ENCODE measurements at places on chromosomes 1 and 21.

DNA sequence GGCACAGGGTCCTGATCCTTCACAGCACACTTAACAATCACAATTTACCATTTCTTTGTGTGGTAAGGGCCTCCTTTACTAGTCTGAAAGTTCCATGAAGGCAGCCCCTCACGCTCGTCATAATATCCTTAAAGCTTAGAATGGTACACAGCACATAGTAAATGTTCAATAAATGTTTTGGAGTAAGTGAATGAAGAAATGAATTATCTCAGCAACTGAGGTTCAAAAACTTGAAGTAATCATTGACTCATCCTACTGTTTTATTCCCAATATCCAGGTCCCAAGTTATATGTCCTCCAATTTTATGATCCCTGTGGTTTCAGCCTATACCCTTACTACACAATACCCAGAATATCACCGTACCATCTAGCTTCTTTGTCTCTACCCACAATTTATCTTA, 2.2 kb upstream of the C1orf162 start:
- DNase-seq = no peak

DNA sequence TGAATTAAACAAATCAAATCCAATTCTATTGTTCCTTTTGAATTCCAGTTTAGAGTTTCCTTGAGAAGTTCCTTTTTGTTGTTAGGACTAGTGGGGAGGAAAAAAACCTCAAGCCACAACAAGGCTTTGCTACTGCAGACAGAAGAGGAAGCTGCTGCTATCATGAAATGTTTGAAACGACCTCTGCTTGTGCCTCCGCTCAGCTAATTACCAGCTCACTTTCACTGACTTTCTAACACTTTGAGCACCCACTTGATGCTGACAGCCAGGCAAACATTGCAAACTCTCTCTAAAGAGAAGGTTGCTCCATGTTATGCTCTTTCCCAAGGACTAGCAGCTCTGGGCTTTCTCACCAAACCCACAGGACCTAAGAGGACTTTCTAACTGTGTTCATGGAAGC, 203.9 kb upstream of the PROX1 start:
- no peak for DNase-seq

GRCh38 chr1:221440658-221441057, 301.2 kb downstream of the DUSP10 start:
- no peak for DNase-seq

- DNase-seq = no peak
Measured at GRCh38 chr21:37916310-37917051, at the start of gene KCNJ6. Gene KCNJ6, minus strand, starts transcription at chr21:37916457. Its CDS starts 75,775 bp downstream, at chr21:37840682.

- no peak for DNase-seq
Measured at GRCh38 chr1:5798151-5798730, 194.0 kb downstream of the NPHP4 start.

DNA sequence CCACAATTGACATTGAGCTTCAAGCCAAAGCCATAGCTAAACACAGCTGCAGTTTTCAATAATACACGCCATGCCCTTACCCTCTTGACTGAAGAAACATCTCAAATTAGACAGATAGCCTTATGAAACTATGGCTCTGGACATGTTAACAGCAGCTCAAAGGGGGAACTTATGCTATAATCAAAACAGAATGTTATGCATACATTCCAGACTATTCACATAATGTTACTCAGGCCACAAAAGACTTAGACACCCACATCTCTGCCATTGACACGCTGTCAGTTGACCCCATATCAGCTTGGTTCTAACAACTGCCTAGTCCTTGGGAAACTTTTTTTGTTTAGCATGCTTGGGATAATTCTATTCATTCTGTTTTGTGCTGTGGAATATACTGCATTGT, 2.3 kb upstream of the NENF start:
- DNase-seq = no peak

GRCh38 chr1:116194568-116194967, 83.4 kb downstream of the MAB21L3 start:
- no peak for DNase-seq

DNA sequence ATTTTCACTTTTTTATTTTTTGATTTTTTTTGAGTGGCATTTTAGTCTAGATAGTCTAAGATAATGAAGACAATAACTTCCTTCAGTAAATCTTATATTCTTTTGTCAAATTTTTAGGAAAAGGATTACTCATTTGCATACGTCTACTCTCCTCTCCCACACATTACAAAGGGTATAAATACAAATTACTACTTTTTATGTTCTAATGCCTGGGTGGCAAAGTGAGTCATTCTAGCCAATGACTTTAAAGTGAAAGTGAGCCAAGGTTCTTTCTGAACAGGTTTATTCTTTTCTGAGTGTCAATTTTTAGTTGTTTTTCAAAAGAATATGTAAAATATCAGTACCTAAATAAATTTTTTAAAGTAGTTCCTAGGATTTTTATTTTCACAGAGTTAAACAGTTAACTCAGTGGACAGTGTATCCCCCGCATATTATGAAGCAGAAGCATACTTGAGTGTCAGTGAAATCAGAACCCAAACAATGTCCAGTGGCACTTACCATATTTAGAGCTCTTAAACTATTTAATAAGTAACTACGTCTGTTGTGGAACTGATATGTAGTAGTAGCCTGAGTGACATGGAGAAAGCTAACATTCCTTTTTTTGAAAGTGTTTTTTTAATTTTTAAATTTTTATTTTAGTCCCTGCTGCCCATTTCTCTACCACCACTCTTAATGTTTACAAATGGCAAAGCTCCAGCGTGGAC, 141.7 kb downstream of the PHTF1 start:
- no peak for DNase-seq

- DNase-seq = peak; percentile 99
Measured at GRCh38 chr1:47313915-47314664, at the start of gene STIL. Gene STIL, minus strand, starts transcription at chr1:47314147. Its CDS starts 3,828 bp downstream, at chr1:47310319.

DNA sequence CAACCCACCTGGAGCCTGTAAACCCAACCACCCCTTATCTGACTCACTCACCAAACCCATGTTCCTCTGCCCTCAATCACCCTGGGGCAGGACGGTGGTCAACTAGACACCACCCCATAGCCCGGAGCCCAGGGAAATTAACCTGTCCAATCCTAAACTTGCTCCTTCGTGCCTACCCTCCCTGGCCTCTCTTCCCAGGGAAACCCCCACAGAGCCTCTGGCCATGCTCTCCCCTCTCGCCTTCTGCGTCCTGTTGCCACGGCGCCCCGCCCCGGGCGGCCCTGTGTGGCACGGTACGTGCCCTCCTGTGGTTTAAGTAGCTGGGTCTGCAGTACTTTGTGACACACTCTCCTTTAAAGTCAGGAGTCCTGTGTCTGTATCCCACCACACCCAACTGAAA, 4.0 kb upstream of the FTCD start:
- DNase-seq = no peak

DNA sequence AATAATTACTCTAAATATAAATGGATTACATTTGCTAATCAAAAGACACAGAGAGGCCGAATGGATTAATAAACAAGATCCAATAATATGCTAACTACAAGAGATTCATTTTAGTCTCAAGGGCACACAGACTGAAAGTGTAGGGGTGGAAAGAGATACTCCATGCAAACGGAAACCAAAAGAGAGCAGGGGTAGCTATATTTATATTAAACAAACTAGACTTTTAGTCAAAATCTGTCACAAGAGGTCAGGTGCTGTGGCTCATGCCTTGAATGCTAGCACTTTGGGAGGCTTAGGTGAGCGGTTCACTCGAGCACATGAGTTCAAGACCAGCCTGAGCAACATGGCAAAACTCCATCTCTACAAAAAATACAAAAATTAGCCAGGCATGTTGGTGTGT, 33.6 kb upstream of the DISP1 start:
- peak; percentile 26 for DNase-seq

DNA sequence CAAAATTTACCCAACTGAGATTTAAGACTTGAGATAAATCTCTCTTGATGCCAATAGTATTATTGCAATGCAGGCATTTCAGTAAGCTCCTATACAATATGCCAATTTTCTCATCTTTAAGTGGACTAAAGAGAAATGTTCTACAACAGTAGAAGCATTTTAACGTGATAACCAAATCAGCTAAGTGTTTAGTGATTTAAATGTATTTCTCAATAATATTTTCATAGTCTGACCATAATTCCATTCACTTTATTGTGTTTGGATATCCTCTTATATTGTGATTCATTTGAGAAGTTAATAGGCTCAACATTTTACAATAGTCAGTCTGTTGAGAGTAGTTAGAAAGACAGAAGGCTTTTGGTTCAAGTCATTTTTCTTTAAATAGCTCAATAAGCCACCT, 44.6 kb upstream of the DR1 start:
- DNase-seq = no peak

GRCh38 chr1:36778740-36779139, 255.6 kb downstream of the GRIK3 start:
- no peak for DNase-seq

- DNase-seq = no peak
Measured at GRCh38 chr1:21042929-21043605, 133.6 kb downstream of the EIF4G3 start.

GRCh38 chr1:160827418-160827817, 31.4 kb downstream of the LY9 start:
- no peak for DNase-seq

GRCh38 chr21:42159560-42160110, 59.3 kb upstream of the ABCG1 start:
- DNase-seq = no peak

DNA sequence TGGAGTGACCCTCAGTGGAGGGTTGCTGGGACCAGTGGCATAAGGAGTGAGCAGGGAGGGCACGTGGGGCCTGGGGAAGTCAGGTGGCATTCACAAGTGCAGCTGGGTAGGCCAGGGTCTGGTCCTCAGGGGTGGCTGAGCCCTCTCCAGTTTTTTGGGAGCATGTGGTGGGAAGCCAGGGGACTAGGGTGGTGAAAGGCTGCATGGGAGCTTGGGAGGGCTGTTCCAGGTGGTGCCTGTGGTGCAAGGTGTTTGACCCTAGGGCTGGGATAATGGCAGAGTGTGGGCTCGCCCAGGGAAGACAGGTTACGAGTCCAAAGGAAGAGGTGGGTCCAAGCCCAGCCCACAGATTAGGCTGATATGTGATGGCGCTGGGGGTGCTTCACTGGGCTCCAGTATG, 30.5 kb downstream of the MAN1C1 start:
- DNase-seq = no peak

DNA sequence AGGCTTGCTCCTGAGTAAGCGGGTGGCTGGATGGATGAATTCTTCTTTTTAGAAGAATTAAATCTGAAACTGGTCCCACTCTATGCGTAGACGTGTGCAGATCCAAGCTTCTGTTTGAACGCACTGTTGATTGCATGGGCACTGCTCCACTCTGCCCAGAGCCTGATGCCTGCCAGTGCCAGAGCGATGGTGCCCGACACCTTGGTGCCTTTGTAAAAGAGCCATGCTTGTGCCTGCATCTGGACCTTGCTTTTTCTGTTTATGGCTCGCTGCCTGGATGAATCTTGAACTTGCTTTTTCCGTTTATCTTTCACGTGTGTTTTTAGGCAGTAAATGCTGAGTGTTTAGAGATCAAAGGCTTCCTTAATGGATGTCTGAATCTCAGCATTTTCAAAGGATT, 15.0 kb upstream of the PWP2 start:
- DNase-seq = no peak

GRCh38 chr1:176705585-176705984, 242.6 kb downstream of the PAPPA2 start:
- DNase-seq = no peak

DNA sequence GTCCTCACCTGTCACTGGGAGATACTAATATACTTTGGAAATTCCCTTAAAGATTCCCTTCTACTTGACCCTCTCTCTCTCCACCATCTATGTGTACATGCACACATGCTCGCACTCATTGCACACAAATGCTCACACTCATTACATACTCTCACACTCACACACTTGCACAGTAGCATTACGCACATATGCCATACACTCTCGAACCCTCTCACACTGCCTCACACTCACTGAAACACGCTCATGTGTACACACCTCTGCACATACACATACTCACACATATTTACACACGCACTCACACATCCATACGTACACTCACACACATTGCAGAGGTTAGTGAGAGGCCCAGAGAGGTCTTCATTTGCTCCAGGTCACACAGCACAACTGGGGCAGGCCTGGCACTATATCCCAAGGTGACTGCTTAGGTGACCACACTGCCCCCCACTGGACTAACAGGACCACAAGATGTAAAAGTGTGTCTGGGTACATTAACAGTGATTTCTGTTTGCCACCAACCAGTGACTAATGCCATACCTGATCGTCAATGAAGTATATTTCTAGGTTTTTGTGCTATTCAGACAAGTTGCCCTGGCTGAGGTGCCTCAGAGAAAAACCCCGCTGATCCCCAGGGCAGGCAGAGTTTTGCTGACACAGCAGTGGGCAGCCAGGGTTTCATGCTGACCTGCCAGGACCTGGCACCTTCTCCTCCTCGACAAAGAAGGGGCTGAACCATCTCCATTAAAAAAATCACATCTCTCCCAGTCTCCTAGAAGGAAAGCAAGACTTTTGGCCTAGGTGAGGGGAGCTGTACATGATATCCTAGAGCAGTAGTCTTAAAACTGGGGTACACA, 28.5 kb upstream of the CAMK1G start:
- DNase-seq = no peak

DNA sequence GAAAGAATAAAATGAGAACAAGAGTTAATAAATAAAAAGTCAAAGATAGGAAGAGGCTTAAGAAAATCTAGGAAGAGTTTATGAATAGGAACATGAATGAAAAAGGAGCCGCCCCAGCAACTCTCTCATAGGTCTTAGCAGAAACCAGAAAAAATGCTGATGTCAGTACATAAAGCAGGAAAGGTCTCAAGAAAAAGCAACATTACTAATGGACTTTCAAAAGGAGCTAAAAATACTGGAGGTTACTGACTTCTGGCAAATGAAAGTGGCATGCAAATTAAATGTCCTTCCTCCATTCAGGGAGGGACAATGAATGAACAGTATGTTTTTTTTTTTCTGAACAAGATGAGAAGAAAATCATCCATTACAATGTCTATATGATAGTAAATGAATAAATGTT, 387.6 kb downstream of the BRINP2 start:
- DNase-seq = no peak

DNA sequence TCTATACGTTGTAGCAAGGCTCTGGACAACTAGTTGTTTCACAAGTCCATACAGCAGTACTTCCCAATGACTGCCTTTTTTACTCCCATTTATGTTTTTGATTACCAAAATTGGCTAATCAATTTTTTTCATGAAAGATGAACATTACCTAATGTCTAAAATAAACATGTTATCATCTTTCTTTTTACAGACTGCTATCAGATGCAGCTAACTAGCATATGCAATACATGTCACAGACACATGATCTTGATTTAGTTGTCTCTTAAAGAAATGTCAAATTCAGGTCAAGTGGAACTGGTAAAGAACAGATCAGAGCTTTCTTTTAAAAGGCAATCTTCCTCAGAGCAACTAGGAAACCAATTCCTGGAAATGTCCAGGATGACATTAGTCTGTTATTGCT, 630 bp upstream of the DBT start:
- no peak for DNase-seq

Measured in GM12864 (cell line).